ENCODE measurements at places on chromosomes 16 and 17.

DNA sequence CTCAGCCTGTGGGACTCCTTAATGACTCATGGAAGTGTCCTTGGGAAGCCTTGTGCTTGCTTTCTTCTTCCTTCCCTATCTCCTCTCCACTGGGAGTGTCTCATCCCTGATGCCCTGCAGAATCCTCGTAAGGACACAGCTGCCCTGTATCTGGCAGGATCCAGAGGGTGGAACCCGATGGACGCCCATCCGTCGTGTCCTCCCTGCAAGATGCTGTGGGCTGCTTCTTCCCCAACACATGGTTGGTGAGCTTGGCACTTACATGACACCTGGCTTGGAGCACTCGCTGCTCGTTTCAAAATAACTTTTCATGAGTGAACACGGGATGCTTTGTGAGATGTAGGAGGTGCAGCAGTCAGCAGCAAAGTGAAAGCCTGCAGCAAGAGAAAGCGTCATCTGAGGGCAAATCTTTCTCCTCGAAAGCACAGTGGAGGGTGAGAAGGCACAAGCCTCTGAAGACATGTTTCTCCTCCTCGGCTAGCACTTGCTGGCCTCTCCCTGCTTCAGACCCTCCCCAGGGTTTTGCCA is 3.3 kb downstream of the CCL15 start:
- DNase-seq, result no peak

DNA sequence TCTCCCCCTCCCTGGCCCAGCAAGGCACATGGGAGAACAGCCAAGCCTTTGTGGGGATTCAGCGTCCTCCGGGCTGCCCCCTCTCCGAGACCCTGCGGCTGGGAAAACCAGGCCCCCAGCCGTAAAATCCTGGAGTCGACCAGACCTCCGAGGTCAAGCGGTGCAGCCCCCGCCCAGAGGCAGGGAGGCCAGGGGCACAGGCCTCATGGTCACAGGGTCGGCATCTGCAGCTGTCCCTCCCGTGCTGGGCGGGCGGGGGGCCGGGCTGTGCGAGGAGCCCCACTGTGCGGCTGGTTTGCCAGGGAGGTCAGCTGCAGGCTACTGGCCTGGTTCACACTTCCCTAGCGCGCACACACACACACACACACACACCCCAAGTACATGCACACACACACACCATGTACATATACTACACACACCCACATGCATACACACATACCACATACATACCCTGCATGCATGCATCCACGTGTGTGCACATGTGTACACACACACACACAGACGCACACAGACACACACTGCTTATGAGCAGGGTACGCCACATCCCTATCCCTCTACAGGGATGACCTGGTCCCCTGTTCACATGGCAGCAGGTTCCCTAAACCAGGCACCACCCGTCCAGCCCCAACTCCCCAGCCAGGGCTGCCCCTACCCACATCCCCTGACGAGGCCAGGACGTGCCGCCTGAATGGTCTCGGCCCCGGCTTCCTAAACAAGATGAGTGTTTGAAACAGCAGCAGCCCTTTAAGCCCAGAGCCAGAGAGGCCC is 108.9 kb upstream of the CIBAR2 start:
- no peak for DNase-seq

GRCh38 chr16:74019612-74020011 is 277.0 kb upstream of the PSMD7 start:
- DNase-seq, result no peak

DNA sequence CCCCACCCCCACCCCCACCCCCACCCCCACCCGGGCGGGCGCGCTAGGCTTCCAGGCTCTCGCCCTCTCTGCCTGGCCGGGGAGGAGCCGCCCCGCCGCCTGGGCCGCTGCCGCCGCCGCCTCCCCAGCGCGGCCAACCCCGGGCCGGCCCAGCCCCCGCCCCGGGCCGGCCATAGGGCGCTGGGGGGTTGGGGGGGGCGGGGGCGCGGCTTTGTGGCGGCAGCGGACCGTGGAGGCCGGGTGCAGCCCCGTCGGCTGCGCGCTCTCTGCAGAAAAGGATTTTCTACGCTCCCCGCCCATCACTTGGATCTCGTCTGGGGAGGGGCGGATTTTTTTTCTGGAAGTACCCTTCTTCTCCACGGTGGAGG is 230.9 kb downstream of the MRTFB start:
- no peak for DNase-seq
